ENCODE measurements at places on chromosomes 11 and 22. TPM values are rescaled to one million over a fixed set of nuclear protein-coding genes. Genes with fewer than 3 reads are reported as not detected.

Gene MIAT
- 0.25 TPM for total RNA-seq

Gene AIFM3
- 1.5 TPM for total RNA-seq

Gene CLCF1
- total RNA-seq: 53.5 TPM

Gene BACE1-AS
- total RNA-seq: 2.1 TPM

Gene OR5B21
- total RNA-seq: not detected

Gene MS4A13
- total RNA-seq: not detected

Gene RAB1B
- 134 TPM for total RNA-seq

Gene MS4A3
- total RNA-seq: not detected

Gene HBG2
- total RNA-seq: not detected

Gene MMP13
- total RNA-seq: not detected

Gene DSCAML1
- total RNA-seq: 0.35 TPM

Gene HIPK3
- 16.7 TPM for total RNA-seq

Gene CARNS1
- 0.14 TPM for total RNA-seq

Gene ROBO4
- total RNA-seq: not detected

Gene MPZL2
- total RNA-seq: not detected

Gene CASP12
- total RNA-seq: not detected

Gene GLYATL1
- not detected for total RNA-seq

Gene AGBL2
- 0.86 TPM for total RNA-seq

Gene ELF5
- not detected for total RNA-seq

Gene CCDC15
- 0.67 TPM for total RNA-seq

Gene TUBA8
- total RNA-seq: 0.25 TPM

Gene APOL5
- total RNA-seq: not detected

Gene FADS2
- 340 TPM for total RNA-seq

Gene SLC22A12
- not detected for total RNA-seq

Gene CSKMT
- total RNA-seq: 12.7 TPM

Gene MRGPRX3
- not detected for total RNA-seq

Gene FGF4
- total RNA-seq: not detected

Gene VSIG2
- not detected for total RNA-seq

Gene C11orf16
- not detected for total RNA-seq

Gene TSGA10IP
- not detected for total RNA-seq

Gene P2RX6
- 1.2 TPM for total RNA-seq

Gene PATE4
- total RNA-seq: not detected

Gene NEFH
- 0.05 TPM for total RNA-seq

Gene EHF
- total RNA-seq: 0.48 TPM

Gene CHID1
- total RNA-seq: 71.0 TPM

Gene TTC36
- not detected for total RNA-seq

Gene CHADL
- total RNA-seq: not detected

Gene C11orf52
- not detected for total RNA-seq

Gene PDGFD
- 6.8 TPM for total RNA-seq

Gene FIBIN
- total RNA-seq: not detected

Gene OOSP1
- total RNA-seq: not detected

Gene GLYAT
- total RNA-seq: not detected

Gene PIK3C2A
- 13.7 TPM for total RNA-seq

Gene GNAZ
- total RNA-seq: 1.9 TPM

Gene APOC3
- total RNA-seq: not detected
